ENCODE measurements at places on chromosomes 1 and 21. TPM values are rescaled to one million over a fixed set of nuclear protein-coding genes. Genes with fewer than 3 reads are reported as not detected.

Gene AGBL4
- total RNA-seq = 0.37 TPM

Gene CHIA
- not detected for total RNA-seq

Gene GBP4
- total RNA-seq = 9.6 TPM

Gene RAB4A
- total RNA-seq = 33.5 TPM

Gene SHISAL2A
- total RNA-seq = not detected

Gene PRRC2C
- 69.9 TPM for total RNA-seq

Gene GPR153
- 12.2 TPM for total RNA-seq

Gene TOR1AIP1
- total RNA-seq = 104 TPM

Gene TMCC2
- 4.4 TPM for total RNA-seq

Gene SNX7
- 68.5 TPM for total RNA-seq

Gene GIPC2
- 4.4 TPM for total RNA-seq

Gene ALX3
- 0.21 TPM for total RNA-seq

Gene RXFP4
- not detected for total RNA-seq

Gene KCNT2
- 31.2 TPM for total RNA-seq

Gene C1orf185
- total RNA-seq = not detected

Gene NPR1
- 9.5 TPM for total RNA-seq

Gene SLC19A1
- total RNA-seq = 4.2 TPM

Gene GSTM2
- total RNA-seq = 78.0 TPM

Gene THAP3
- 20.3 TPM for total RNA-seq

Gene PYHIN1
- total RNA-seq = 0.69 TPM

Gene OR2T11
- not detected for total RNA-seq

Gene FCGR3B
- 1.2 TPM for total RNA-seq

Gene PRR9
- total RNA-seq = not detected

Gene BSND
- total RNA-seq = not detected

Gene KLF17
- 0.95 TPM for total RNA-seq

Gene AADACL4
- 0.37 TPM for total RNA-seq

Gene SZRD1
- 17.8 TPM for total RNA-seq

Gene ZBTB48
- 19.6 TPM for total RNA-seq

Gene TMPRSS3
- total RNA-seq = not detected

Gene MANEAL
- total RNA-seq = 3.3 TPM

Gene IARS2
- 71.1 TPM for total RNA-seq

Gene CRNN
- not detected for total RNA-seq

Measured in urinary bladder (tissue), 4 donors.